ENCODE measurements at places on chromosomes 11 and 22.

GRCh38 chr11:124240621-124241397 lies at the start of gene OR8G1:
Gene OR8G1, plus strand, starts transcription at chr11:124241095. Its CDS starts 8,581 bp downstream, at chr11:124249676.
- no peak within 1 kb of the TSS for H3K4me3 ChIP-seq
- H3K27ac ChIP-seq = no peak within 1 kb of the TSS
- H3K4me1 ChIP-seq = no peaks in the 10 kb centered on the region
- no peaks in the 10 kb centered on the region for H3K27me3 ChIP-seq

GRCh38 chr22:39534092-39534506 lies 1.6 kb upstream of the RPS19BP1 start:
- H3K4me1 ChIP-seq = peaks cover 28% of the 10 kb centered on the region
- no peak for DNase-seq
- no peaks in the 10 kb centered on the region for H3K36me3 ChIP-seq

- no peak overlapping the region for H3K4me3 ChIP-seq
- H3K4me1 ChIP-seq = no peaks in the 10 kb centered on the region
- no peaks in the 10 kb centered on the region for H3K36me3 ChIP-seq
- no peak for DNase-seq
- H3K27me3 ChIP-seq = 0 out of 2 replicates have a peak, but pooled peaks cover 19% of the 10 kb centered on the region
Observed at GRCh38 chr11:119625206-119625978, 103.6 kb downstream of the NECTIN1 start.

- no peaks in the 10 kb centered on the region for H3K4me1 ChIP-seq
- no peak for DNase-seq
- no peaks in the 10 kb centered on the region for H3K36me3 ChIP-seq
Observed at GRCh38 chr11:20762116-20762844, 92.9 kb downstream of the NELL1 start.

DNA sequence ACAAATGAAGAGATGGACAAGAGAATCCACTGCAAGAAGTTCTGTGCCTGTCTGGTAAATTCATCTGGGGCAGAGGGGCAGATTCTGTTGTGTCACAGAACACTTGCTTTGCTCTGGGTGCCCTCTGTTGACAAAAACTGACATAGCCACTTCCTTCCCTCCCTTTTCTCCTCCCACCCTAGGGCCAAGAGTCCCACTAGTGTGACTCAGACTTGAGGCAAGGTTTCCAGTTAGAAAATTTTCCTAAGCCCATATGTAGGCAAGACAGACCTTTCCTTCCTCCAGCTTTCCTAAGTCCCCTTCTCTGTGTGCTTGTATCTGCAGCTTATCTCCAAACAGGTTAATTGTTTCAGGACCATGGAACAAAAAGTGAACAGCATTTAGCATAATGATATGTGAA lies 106.8 kb downstream of the RBFOX2 start:
- H3K27me3 ChIP-seq = no peaks in the 10 kb centered on the region
- peak overlapping the region; percentile 71 for H3K27ac ChIP-seq
- peak; percentile 77 for DNase-seq
- no peaks in the 10 kb centered on the region for H3K36me3 ChIP-seq

DNA sequence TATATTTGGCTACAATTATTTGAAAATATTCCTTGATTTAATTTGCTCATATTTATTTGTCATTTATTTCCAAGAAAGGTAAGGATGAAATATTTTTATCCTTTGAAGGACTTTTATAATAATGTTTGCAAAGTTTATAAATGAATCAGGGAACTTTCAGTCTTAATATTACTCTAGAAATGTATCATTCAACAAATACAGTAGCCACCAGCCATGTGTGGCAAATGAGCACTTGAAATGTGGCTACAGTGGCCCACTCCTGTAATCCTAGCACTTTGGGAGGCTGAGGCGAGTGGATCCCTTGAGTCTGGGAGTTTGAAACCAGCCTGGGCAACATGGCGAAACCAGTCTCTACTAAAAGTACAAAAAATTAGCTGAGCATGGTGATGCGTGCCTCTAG lies 20.3 kb upstream of the PHF21A start:
- DNase-seq = no peak
- no peaks in the 10 kb centered on the region for H3K4me1 ChIP-seq

GRCh38 chr11:82174610-82175009 lies 559.1 kb downstream of the FAM181B start:
- no peaks in the 10 kb centered on the region for H3K27me3 ChIP-seq
- no peak for DNase-seq
- no peaks in the 10 kb centered on the region for H3K4me1 ChIP-seq
- no peak overlapping the region for H3K27ac ChIP-seq
- H3K36me3 ChIP-seq = no peaks in the 10 kb centered on the region

DNA sequence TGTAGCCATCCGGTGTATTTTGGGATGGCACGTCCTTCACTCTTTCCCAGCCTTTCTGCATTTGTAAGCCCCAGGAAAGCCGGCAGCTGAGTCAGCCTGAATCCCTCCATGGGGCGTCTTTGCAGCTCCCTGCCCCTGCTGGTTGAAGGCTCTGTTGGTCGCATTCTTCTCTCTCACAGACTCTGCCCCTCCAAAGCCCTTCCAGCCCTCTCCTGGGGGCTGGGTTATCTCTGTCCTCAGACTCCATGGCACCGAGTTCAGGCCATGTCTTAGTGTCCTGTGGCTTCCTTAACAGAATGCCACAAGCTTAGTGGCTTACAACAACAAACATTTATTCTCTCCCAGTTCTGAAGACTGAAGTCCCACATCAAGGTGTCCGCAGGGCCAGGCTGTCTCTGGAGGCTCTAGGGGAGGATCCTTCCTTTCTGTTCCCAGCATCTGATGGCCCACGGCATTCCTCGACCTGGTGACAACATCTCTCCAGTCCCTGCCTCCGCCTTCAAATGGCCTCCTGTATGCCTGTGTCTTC lies 62.2 kb downstream of the BCR start:
- no peaks in the 10 kb centered on the region for H3K27me3 ChIP-seq
- no peaks in the 10 kb centered on the region for H3K36me3 ChIP-seq
- no peak overlapping the region for H3K4me3 ChIP-seq
- peaks cover 6% of the 10 kb centered on the region for H3K4me1 ChIP-seq
- DNase-seq = no peak

GRCh38 chr11:104594228-104594958 lies 303.9 kb downstream of the CASP12 start:
- no peak overlapping the region for H3K27ac ChIP-seq
- H3K4me3 ChIP-seq = no peak overlapping the region
- no peaks in the 10 kb centered on the region for H3K36me3 ChIP-seq
- DNase-seq = no peak

DNA sequence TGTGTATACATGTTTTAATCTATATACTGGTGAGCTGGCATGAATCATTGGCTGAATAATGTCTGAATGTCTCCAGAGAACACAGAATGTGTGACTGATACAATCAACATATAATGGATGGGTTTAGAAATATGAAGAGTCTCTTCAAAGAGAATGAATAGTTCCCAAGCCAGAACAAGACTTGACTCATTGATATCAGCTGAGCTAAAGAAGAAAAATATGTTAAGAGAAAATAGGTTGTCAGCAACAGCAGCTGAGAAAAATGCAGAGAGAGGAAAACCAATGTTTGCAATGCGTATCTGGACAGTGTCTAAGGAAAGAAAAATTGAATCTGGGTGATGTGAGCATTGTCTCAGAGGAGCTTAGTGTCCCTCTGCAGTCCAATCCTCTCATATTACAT lies 1281.8 kb upstream of the TENM4 start:
- H3K4me1 ChIP-seq = no peaks in the 10 kb centered on the region
- no peak overlapping the region for H3K4me3 ChIP-seq
- no peaks in the 10 kb centered on the region for H3K27me3 ChIP-seq
- no peaks in the 10 kb centered on the region for H3K36me3 ChIP-seq
- H3K27ac ChIP-seq = no peak overlapping the region
- no peak for DNase-seq

- H3K4me3 ChIP-seq = no peak overlapping the region
- H3K36me3 ChIP-seq = no peaks in the 10 kb centered on the region
- DNase-seq = no peak
- no peaks in the 10 kb centered on the region for H3K4me1 ChIP-seq
Observed at GRCh38 chr11:2128130-2128510, 11.1 kb downstream of the IGF2 start.

DNA sequence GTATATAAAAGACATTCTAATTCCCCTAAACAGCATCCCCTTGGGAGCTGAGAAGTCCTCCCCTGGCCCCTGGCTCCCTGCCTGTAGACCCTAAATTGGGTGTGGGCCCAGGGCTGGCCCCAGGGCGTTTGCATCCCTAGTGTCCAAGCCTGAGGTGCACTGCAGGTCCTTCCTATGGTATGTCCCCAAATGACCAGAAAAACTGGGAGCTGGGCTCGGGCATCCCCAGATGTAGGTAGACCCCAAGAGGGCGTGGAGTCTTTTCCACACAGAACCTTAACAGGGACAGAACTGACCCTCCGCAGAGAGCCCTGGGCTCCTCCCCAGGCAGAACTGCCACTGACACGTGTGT lies 782 bp upstream of the OSBPL5 start:
- H3K27me3 ChIP-seq = peaks cover 57% of the 10 kb centered on the region
- no peaks in the 10 kb centered on the region for H3K4me1 ChIP-seq
- H3K36me3 ChIP-seq = no peaks in the 10 kb centered on the region
- DNase-seq = no peak
- H3K27ac ChIP-seq = no peak overlapping the region

DNA sequence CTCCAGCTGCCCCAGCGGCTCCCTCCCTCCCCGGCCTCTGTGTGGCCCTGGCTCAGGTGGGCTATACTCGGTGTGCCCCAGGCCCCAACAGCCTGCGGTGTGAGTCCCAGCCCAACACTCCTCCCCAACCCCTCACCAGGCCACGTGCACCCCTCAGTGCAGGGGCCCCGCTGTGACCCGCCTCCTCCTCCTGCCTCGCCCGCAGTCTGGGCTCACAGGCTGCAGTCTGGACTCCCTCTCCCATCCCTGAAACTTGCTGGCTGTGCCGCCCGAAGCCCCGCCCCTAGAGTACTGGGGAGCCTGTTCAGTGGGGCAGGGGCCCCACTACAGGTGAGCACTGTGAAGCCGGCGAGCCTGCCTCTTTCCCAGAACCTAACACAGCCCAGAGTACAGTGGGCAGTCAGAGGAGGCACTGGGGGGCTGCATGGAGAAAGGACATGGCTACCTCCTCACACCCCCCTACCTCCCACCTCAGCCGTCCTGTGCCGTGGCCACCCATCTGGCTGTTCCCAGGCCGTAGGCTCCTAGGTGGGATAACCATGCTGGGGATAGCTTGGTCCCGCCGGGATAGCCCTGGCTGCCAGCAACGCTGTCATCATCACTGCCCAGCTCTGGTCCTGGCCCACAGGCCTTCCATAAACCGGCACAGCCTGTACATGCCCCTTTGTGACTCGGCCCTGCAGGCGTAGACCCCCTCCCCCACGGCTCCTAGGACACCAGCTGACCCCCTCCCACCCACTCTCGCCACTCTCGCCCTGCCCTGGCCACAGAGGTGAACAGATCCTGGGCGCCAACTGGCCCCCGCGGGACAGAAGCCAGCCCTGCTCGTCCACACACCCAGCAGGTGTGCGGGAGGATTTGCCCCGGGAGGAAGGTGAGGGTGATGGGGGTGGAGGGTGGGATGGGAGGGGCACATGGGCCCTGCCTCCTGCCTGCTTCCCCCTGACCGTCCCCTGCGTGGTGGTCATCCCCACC lies 29.7 kb downstream of the CELSR1 start:
- no peaks in the 10 kb centered on the region for H3K27me3 ChIP-seq
- DNase-seq = no peak
- H3K36me3 ChIP-seq = no peaks in the 10 kb centered on the region
- H3K27ac ChIP-seq = no peak overlapping the region
- H3K4me3 ChIP-seq = no peak overlapping the region

GRCh38 chr11:62921201-62921572 lies at the start of gene CHRM1:
Gene CHRM1, minus strand, starts transcription at chr11:62921363. Its CDS starts 10,263 bp downstream, at chr11:62911100.
- no peaks in the 10 kb centered on the region for H3K36me3 ChIP-seq
- peak; percentile 16 for DNase-seq
- H3K27me3 ChIP-seq = peaks cover 78% of the 10 kb centered on the region
- no peaks in the 10 kb centered on the region for H3K4me1 ChIP-seq

GRCh38 chr11:11217929-11218628 lies 135.0 kb downstream of the CSNK2A3 start:
- H3K4me3 ChIP-seq = no peak overlapping the region
- H3K27ac ChIP-seq = no peak overlapping the region
- H3K27me3 ChIP-seq = peaks cover 25% of the 10 kb centered on the region
- no peaks in the 10 kb centered on the region for H3K4me1 ChIP-seq

- no peak overlapping the region for H3K27ac ChIP-seq
- H3K27me3 ChIP-seq = no peaks in the 10 kb centered on the region
- no peak for DNase-seq
- peaks cover 51% of the 10 kb centered on the region for H3K36me3 ChIP-seq
- no peak overlapping the region for H3K4me3 ChIP-seq
Observed at GRCh38 chr11:9577556-9577955, 4.1 kb downstream of the WEE1 start.

GRCh38 chr11:12669930-12670329 lies 4.3 kb upstream of the TEAD1 start:
- H3K4me1 ChIP-seq = peaks cover 14% of the 10 kb centered on the region
- no peaks in the 10 kb centered on the region for H3K36me3 ChIP-seq
- H3K27ac ChIP-seq = no peak overlapping the region
- DNase-seq = peak; percentile 58
- no peak overlapping the region for H3K4me3 ChIP-seq
- H3K27me3 ChIP-seq = no peaks in the 10 kb centered on the region

DNA sequence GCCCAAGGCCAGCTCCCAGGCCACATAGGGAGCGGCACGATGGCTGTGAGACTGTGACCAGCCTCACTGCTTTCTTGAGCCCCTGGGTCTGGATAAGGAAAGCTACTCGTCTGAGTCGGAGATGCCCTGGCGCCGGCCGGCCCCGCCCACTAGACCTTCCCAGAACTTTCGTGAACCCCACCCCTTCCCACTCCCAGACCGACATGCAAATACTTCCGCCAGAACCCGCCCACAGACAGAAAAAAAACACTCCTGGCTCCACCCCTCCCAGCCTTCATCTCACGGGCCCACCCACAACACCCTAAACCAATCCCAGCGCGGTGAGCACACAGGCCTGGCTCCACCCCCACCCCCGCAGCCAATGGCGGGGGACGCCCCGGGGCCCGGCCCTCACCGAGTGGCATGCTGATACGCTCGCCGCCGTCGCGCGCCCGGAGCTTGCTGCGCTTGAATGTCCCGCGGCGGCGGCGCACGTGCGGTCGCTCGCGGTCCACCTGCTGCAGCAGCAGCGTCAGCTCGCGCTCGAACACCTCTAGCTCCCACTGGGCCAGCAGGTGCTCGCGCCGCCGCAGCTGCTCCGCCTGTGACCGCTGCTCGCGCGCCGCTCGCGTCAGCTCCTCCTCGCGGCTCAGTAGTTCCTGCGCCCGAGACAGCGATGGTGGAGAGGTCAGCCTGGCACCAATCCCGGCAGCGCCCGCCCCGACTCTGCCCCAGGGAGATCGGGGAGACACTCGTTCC lies 7.0 kb downstream of the MAP3K11 start:
- H3K4me1 ChIP-seq = peaks cover 2% of the 10 kb centered on the region
- no peak overlapping the region for H3K4me3 ChIP-seq
- DNase-seq = no peak
- no peaks in the 10 kb centered on the region for H3K27me3 ChIP-seq
- H3K27ac ChIP-seq = no peak overlapping the region

Measured in PC-9 (cell line).